ENCODE measurements at places on chromosomes 11 and 22. TPM values are rescaled to one million over a fixed set of nuclear protein-coding genes. Genes with fewer than 3 reads are reported as not detected.

Gene DGCR6
- total RNA-seq, result 7.9 TPM

Gene FDXACB1
- total RNA-seq, result 0.77 TPM

Gene IGSF9B
- total RNA-seq, result under 0.01 TPM

Gene ZNF215
- total RNA-seq, result 4.7 TPM

Gene NNMT
- total RNA-seq, result 11.6 TPM

Gene DDIAS
- 0.26 TPM for total RNA-seq

Gene GAS2
- total RNA-seq, result 1.8 TPM

Gene ACP2
- total RNA-seq, result 8.4 TPM

Gene MISFA
- 0.79 TPM for total RNA-seq

Gene LGALS12
- not detected for total RNA-seq

Gene TSGA10IP
- total RNA-seq, result not detected

Gene SUSD2
- under 0.01 TPM for total RNA-seq

Gene NAALADL1
- 16.6 TPM for total RNA-seq

Gene CASP1
- 10.8 TPM for total RNA-seq

Gene LSP1
- total RNA-seq, result 0.26 TPM

Gene NRGN
- total RNA-seq, result not detected

Gene ACR
- not detected for total RNA-seq

Gene DPP3
- 70.0 TPM for total RNA-seq

Gene PANX1
- 60.3 TPM for total RNA-seq

Gene IFT27
- 10.8 TPM for total RNA-seq

Gene OR52I1
- not detected for total RNA-seq

Gene DGAT2
- 2.6 TPM for total RNA-seq

Gene CD248
- under 0.01 TPM for total RNA-seq

Gene PHF21B
- not detected for total RNA-seq

Gene GDPD4
- not detected for total RNA-seq

Gene C22orf42
- not detected for total RNA-seq

Gene ZNF280A
- total RNA-seq, result not detected

Gene PARVA
- total RNA-seq, result 7.6 TPM

Gene CXCR5
- total RNA-seq, result not detected

Gene MAPK8IP2
- total RNA-seq, result 0.53 TPM

Gene MB
- not detected for total RNA-seq

Gene DTX4
- total RNA-seq, result 2.4 TPM

Gene CABP7
- not detected for total RNA-seq

Gene PTGDR2
- total RNA-seq, result not detected

Gene USP2
- total RNA-seq, result 0.26 TPM

Gene PACS1
- total RNA-seq, result 6.8 TPM

Gene MLC1
- not detected for total RNA-seq

Gene ACTN3
- total RNA-seq, result not detected

Gene FLRT1
- 0.26 TPM for total RNA-seq

Gene FUT4
- 1.8 TPM for total RNA-seq

Gene PGA5
- total RNA-seq, result not detected

Gene HIPK3
- 72.5 TPM for total RNA-seq

Gene IL17REL
- not detected for total RNA-seq

Gene KRTAP5-3
- not detected for total RNA-seq

Gene TEAD1
- 17.6 TPM for total RNA-seq

Gene GLYATL1
- total RNA-seq, result not detected

Gene FGF4
- total RNA-seq, result not detected

Gene LARGE1
- total RNA-seq, result 2.4 TPM

Gene MYEOV
- total RNA-seq, result 0.26 TPM

Gene KRTAP5-2
- not detected for total RNA-seq

Gene SCO2
- total RNA-seq, result 2.1 TPM

Gene OR8G5
- total RNA-seq, result not detected

Gene OR2AT4
- total RNA-seq, result not detected

Gene OR5P2
- total RNA-seq, result not detected
